CD4-positive, alpha-beta T cell treated with Interleukin-2 at 100 ng/mL for 4 hours (primary cell): ENCODE measurements at places on chromosomes 3 and 15.

DNA sequence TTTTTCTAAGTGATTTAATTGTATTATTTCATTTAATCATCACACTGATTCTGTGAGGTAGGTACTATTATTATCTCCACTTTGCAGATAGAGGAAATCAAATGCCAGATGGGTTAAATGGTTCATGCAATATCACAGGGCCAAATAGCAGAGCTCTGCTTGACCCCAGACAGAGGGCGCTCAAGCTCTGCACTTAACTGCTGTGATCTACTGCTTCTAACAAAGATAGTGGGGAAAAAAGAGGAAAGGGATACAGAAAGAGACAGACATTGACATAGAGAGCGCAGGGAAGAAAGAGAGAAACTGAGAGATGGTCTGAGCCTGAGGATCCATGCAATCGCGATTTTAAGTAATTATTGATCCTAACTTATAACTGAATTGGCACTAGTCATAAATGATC is 279.1 kb upstream of the THRB start:
- DNase-seq, result no peak

GRCh38 chr3:127152684-127153505 is 40.0 kb upstream of the PRR23E start:
- DNase-seq, result no peak

DNA sequence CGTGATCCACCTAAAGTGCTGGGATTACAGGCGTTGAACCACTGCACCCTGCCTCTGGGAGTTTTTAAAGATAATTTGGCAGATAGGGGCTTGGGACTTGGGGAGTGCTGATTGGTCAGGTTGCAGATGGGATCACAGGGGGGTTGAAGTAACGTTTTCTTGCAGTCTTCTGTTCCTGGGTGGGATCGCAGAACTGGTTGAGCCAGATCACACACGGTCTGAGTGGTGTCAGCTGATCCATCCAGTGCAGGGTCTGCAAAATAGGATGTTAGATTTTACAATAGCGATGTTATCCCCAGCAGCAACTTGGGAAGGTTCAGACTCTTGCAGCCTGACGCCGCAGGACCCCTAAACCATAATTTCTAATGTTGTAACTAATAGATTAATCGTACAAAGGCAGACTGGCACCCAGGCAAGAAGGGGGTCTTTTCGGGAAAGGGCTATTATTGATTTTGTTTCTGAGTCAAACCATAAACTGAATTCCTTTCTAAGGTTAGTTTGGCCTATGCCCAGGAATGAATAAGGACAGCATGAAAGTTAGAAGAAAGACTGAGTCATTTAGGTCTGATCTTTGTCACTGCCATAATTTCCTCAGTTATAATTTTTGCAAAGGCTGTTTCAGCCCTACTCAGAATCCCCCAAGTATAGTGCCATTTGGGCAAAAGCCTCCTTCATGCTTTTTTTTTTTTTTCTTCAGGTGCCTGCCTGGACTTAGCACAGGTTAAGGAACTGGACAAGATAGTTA is 1.5 kb upstream of the CA12 start:
- DNase-seq, result no peak

DNA sequence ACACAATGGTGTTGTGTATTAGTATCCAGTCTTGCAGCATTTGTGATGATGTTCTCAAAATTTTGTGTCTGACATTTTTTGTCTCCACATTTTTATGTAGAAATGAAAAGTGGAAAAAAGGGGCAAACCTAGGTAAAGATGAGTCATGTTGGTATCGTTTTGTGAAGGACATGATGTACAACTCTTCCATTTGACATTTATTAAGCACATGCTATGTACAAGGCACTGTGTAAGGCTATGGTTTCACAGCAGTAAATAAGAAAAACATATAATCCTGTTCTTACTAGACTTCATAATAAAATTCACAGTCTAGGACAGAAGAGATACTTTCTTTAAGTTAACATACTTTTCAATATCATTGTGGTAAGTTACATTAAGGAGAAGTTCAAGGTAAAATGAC is 143.5 kb upstream of the CNTN4 start:
- no peak for DNase-seq

- DNase-seq, result no peak
Observed at GRCh38 chr3:186663361-186664118, 2.3 kb upstream of the HRG start.

DNA sequence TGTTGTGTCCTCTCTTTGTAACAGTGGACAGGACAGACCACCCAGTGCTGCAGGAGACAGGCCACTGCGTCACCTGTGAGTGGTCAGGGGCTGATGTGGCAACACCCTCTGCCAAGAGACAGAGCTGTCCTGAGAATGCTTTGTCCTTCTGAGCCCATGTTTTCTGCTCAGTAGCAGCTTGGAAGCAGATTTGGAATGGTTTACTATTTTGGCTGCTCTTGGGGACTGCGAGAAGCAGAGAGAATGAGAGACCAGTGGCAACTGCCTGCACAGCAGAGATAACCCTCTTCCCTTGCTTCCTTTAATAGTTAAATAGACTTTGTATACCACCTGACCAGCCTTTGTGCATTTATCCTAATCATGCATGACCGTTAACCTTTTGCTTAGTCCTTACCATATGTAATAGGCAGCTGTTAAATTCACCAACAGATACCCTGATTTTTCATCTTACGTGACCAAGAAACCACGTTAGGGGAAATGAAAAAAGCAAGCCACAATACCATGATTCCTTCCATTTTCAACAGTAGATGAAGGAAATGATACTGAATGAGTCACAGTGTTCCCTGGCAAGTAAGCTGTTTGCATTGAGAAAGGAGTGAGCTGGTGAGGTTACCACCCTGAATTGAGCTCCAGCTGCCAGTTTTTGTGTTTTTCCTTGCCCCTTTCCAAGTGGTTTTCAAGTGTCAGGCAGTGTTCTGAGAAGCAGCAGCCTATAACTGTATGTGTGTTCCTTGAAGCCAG is 35.5 kb downstream of the B3GALNT1 start:
- no peak for DNase-seq

- no peak for DNase-seq
Observed at GRCh38 chr3:28198161-28198560, 43.3 kb upstream of the CMC1 start.

GRCh38 chr15:82792068-82792467 is 13.8 kb downstream of the FSD2 start:
- no peak for DNase-seq

- DNase-seq, result no peak
Observed at GRCh38 chr3:132513057-132513456, 84.0 kb upstream of the ACKR4 start.
